ENCODE measurements at places on chromosomes 4 and X.

DNA sequence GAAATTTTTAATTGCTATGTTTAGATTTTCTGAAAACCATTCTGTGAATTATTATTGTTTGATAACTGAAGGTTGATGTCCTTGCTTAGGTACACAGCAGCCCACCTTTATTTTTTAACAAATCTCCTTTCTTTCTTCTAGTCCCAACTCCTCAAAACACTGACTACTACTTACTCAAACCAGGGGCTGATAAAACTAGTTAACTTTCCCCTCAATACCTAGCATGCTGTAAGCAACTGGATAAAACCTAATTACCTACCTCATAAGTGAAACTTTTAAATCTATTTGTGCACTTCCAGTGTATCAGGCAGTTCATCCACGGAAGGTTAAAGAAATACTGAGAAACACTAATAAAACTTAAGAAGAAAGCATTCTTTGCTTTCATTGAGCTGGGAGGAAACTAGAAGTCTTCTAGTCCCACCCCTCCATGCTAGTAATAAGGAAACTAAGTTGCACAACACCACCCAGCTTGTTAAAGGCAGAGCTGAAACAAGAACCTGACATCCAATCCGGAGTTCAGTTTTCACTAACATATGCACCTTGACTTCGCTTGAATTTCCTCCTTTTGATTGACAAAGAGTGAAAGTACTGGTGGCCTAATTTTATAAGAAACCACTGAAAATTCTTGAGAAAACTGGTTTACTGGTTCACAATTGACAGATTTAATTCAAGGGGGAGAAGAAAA lies 180.2 kb upstream of the TET2 start:
- peak; percentile 25 for DNase-seq

DNA sequence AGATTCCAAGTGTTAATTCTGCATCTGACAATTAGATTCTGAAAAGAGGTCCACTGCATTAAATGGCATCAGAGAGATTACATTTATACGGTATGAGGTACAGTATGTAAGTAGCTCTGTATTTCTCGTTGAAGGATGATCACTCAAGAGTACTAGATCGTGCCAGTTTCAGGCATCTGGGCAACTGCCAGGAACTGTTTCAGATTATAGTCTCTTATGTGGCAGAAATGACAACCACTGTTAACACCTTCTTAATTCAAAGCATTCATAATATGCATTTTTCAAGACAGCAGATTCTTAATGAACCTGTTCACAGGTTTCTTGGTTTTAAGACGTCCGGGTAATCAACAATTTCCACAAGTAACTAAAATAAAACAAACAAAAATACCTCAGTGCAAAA lies 1.6 kb downstream of the ANKRD50 start:
- no peak for DNase-seq

GRCh38 chr4:46947541-46947940 lies 38.5 kb upstream of the COX7B2 start:
- no peak for DNase-seq

DNA sequence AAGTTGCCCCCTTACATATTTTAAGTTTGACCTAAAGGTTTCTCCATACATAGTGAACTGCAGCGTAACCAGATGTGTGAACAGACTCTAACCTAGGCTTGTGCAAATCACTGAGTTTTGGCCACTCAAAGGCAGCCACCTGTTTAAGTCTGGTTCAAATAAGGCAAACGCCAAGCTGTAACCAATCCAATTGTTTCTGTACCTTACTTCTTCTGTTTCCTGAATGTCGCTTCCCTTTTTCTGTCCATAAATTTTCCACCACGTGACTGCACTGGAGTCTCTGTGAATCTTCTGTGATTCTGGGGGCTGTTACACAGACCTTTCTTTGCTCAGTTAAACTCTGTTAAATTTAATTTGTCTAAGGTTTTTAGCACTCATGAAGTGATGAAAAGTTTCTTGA lies 618.8 kb downstream of the GLUD2 start:
- no peak for DNase-seq

GRCh38 chr4:133186210-133186609 lies 37.1 kb downstream of the PCDH10 start:
- DNase-seq: no peak

GRCh38 chr4:163651761-163652160 lies 157.3 kb downstream of the TMA16 start:
- no peak for DNase-seq

- no peak for DNase-seq
Observed at GRCh38 chr4:1830234-1830633, 25.7 kb downstream of the LETM1 start.

DNA sequence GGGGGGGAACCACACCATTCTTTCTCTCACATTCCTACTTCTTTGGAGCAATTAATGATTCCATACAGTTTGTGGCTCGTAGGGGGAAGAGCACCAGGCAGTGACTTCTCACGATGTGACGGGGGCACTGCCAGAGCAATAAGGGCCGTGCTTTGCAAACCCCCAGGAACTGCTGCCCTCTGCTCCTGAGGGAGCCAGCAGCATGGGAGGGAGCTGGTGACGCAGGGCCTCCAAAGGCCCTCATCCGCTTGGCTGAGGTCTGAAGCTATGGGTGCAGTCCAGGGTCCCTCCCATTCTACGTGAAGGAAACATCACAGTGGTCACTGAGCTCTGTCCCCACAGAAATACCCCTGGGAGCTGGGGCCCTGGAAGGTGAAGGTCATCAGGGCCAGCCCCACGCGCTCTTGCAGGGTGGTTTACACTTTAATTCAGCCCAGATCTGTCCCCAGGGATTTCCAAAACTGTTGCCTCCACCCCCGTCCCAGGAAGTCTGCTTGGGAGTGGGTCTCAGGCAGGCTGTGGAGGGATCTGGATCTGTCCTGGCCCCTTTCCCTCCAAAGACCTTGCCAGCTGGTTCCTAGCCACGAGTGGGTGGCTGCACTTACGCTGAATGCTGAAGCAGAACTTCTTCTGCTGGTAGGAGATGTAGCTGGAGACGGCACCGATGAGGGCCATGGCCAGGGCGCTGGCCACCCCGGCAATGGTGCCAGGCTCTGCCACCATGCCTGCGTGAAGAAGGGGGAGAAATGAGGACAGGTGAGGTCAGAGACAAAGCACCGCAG lies 82.6 kb downstream of the MTMR1 start:
- DNase-seq: no peak

- DNase-seq: no peak
Observed at GRCh38 chr4:38366456-38366855, 297.5 kb upstream of the KLF3 start.

GRCh38 chr4:126799971-126800574 lies 832.7 kb upstream of the INTU start:
- no peak for DNase-seq

DNA sequence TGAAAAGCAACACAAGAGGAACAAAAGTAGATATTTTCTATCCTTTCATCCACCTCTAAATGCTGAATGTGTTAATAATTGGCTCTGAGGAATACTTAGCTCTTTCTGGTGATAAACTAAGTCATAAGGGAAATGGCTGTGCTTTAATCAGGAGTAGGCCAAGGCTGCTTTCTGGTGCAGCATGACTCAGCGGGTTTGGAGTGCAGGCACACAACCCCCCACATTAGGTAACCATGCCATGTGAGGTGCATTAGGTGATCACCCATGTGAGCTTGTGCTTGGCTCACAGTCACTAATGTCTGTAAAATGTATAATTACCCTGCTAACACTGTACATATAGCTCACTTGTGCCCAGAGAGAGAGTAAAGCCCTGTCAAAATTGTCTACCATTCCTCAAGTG lies 57.2 kb downstream of the USP38 start:
- no peak for DNase-seq

GRCh38 chr4:150681063-150681462 lies 99.1 kb downstream of the MAB21L2 start:
- no peak for DNase-seq

DNA sequence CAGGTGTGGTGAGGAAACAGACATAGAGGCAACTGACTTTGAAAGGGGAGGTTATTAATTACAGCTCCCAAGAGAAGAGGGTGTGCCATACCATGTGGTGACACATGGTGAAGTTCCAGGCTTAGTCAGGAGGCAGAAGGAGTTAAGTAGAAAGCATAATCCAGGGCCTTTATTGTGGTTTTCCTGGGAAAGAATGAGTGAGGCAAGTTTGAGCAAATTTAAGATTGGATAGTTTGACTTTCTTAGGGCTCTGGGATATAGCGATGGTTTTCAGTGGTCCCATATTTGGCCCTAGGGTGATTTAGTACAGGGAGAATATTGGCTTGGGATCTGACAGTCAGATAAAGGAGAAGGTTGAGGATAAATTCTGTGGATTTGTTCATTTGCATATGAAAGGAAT lies 495.9 kb upstream of the FSTL5 start:
- no peak for DNase-seq

DNA sequence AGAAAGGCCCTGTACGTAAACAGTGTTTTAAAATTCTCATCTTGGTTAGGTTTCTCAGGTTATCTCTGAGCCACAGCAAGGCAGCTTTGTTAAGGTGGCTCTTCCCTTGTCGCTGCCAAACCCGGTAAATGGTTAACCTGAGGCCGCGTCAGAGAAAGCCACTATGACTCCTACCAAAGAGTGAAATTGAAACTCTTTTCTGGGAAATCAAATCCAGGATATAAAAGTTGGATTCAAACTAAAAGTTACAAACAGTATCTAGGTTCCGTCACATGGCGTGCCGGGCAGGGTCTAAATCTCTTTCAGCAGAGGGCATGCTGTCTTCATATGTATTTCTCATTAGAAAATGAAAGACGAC lies 433 bp downstream of the MMAA start:
- DNase-seq: no peak

GRCh38 chr4:2900741-2901140 lies 57.1 kb downstream of the ADD1 start:
- DNase-seq: no peak

DNA sequence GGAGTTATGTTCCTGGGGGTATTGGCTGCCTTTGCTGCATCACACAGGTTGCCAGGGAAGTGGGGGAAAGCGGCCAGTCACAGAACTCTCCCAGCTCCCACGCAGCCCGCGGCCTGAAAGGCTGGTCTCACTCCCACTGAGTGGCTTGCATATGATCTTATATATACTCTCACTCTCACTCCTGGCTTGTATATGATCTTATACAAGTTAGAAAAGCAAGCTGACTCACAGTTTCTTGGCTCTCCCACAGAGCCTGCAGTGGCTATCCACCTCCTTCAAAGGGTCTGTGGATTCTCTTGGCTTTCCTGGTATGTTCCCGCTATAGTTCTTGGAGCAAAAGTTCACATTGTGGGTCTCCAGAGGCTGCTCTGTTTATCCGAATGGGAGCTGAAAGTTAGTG lies 833.5 kb upstream of the GALNTL6 start:
- no peak for DNase-seq

DNA sequence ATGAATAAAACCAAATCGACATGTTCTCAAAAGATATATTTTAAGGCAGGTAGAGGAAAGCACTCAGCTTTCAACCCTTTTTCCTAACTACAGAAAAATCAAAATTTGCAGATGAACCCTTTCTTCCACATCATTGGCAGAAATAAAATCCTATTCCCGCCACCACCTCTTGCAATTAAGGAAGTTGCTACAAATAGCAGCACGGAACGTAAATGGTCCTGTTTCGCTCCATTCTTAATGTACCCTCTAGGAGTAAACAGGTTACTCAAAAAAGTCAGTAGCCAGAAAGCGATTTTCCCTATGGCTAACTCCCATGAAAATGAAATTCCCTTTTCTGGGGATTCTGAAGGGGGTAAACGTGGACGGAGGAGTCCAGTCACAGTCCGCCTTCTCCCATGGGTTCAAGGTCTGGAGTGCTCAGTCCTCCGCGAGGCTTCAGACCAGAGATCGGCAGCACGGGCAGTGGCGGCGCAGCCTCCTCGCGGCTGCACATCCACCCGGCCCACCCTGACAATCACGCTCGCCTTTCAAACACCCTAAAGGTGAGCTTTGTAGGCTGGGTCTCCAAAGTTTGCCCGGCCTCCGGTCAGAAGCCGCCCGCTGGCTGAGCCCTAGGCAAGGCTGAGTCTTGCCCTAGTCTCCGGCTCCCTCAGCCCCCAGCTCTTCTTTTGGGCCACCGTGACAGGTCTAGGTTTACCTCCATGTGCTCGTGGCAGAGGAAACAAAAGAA lies 1.8 kb downstream of the ATP11C start:
- DNase-seq: no peak

GRCh38 chrX:65528705-65529340 lies 5.8 kb downstream of the LAS1L start:
- DNase-seq: peak; percentile 13

GRCh38 chr4:166941629-166942028 lies 292.7 kb downstream of the SPOCK3 start:
- DNase-seq: no peak

DNA sequence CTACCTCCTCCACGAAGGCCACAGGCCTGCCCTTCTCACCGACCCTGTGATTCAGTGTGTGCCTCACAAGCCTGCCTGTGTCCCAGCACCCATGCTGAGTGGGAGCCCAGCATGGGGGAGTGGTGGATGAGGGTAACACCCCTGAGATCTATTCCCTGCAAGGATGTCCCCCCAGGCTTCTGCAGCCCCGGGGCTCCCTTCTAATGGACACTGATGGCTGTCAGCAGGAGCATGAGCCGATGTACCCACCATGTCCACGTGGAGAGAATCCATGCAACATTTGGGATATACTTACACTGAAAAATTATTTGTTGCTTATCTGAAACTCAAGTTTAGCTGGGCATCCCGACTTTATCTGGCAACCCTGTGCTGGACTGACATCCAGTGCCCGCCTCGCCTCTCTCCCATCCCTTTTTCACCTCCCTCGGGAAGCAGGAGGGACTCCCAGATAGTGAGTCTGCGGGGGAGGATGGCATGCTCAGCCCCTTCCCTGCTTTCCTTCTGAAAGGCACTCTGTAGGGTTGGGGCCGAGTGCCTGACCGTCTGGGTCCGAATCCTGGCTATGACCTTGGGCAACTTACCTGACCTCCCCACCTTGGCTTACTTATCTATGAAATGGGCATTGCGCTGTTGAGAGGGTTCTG lies 46.9 kb upstream of the SORCS2 start:
- DNase-seq: no peak

GRCh38 chr4:8270912-8271815 lies 1.6 kb downstream of the HTRA3 start:
- DNase-seq: no peak

GRCh38 chr4:168710353-168710946 lies 213.6 kb downstream of the PALLD start:
- DNase-seq: no peak

DNA sequence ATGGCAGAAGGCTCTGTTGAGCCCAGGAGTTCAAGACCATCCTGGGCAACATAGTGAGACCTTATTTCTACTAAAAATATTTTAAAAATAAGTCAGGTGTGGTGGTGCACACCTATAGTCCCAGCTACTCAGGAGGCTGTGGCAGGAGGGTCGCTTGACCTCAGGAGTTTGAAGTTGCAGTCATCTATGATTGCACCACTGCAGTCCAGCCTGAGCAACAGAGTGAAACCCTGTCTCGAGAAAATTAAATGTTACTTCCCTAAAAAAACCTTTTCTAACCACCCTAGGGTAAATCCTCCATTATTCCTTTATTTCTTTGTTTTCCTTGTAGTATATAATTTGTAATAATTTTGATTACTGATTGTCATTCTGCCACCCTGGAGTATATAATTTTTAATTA lies 7.9 kb downstream of the FAM200B start:
- no peak for DNase-seq

- no peak for DNase-seq
Observed at GRCh38 chr4:127143460-127144195, 489.1 kb upstream of the INTU start.
